NCI-H2081 (cell line): ENCODE measurements at places on chromosomes 5 and 9.

- no peak for DNase-seq
Observed at GRCh38 chr9:115137526-115137925, 19.6 kb upstream of the TNC start.

GRCh38 chr9:114655689-114656088 is 1.9 kb downstream of the TEX53 start:
- no peak for DNase-seq

- DNase-seq: no peak
Observed at GRCh38 chr9:111108946-111109345, 70.7 kb upstream of the LPAR1 start.

- DNase-seq: no peak
Observed at GRCh38 chr9:3912817-3913216, 387.0 kb upstream of the RFX3 start.

DNA sequence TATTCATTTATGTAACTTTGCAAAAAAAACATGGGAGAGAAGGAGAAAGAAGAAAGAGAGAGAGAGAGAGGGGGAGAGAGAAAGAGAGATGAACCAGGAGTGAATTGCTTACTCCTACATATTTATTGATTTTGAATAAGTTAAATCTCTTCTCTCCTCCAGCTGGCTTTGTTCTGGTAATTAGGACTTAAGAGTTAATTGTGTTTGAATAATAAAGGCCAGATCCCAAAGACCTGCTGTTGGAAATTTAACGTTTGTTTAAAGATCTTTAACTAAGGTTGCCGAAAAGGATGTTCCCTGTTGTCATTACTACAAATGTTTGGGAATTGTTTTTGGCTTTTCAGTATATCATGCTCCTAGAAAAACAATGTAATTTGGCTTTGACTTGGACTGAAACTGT is 473.0 kb downstream of the TUSC1 start:
- DNase-seq: no peak

DNA sequence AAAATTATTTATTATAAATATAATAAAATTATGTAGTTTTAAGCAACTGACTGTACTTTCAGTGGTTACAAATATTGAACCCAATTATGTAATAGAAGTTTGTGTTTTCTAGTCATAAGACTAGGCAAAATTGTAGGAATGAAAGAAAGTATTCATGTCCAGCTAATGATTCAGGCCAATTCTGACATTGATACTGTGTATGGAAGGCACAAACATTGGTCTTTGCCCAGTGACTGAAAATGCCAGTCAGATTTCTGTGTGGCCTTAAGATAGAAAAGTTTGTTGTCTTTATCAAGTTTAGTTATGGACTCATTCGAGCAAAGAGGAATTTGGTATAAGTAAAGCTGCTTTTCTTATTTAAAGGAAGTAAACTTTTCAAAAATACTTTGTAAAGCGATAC is 60.3 kb downstream of the SLC12A2 start:
- DNase-seq: no peak

GRCh38 chr5:55582256-55582655 is 47.5 kb upstream of the PLPP1 start:
- DNase-seq: no peak

DNA sequence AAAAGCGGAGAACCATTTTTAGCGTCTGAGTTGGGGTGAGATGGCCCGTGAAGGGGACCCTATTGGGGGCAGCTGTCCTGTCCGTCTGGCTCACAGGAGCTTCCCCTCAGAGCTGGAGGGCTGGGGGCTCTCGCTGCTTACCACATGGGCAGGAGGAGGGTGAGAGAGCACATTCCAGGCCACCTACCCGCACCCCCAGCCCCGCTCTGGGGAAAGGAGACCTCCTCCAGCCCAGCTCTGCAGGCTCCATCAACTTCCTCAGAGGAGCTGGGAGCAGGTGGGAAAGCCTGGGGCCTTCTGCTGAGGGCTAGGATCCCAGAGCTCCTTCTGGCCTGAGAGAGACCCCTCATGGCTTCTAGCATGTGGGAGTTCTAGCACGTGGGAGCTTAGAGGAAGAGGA is 27.1 kb upstream of the SPTLC1 start:
- DNase-seq: no peak

- no peak for DNase-seq
Observed at GRCh38 chr9:113511856-113512761, 48.6 kb downstream of the RGS3 start.

DNA sequence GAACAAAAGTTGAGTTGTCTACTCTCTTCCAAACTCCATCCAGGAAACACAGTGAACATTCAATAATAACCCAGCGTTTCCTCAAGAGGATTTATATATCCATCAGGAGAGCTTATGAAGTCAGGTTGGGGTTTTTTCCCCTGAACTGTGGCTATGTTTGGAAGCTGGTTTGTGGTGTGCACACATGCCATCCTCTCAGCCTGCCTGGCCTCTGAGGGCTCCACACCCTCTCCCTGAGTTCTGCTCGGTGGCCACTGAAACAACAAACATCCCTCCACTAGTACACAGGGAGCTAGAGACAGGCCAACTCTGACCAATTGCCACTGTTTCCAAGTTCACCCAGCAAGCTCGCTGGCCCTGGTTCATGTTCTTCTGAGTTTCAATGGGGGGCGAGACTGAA is 35.7 kb downstream of the SMIM23 start:
- no peak for DNase-seq

GRCh38 chr9:89442501-89442978 is 55.4 kb downstream of the SEMA4D start:
- DNase-seq: no peak

- no peak for DNase-seq
Observed at GRCh38 chr9:127421057-127421456, 3.1 kb upstream of the ZNF79 start.

GRCh38 chr9:137458194-137459151 is 661 bp downstream of the NSMF start:
- DNase-seq: peak; percentile 65

- no peak for DNase-seq
Observed at GRCh38 chr9:107067739-107068416, 204.9 kb downstream of the ZNF462 start.

DNA sequence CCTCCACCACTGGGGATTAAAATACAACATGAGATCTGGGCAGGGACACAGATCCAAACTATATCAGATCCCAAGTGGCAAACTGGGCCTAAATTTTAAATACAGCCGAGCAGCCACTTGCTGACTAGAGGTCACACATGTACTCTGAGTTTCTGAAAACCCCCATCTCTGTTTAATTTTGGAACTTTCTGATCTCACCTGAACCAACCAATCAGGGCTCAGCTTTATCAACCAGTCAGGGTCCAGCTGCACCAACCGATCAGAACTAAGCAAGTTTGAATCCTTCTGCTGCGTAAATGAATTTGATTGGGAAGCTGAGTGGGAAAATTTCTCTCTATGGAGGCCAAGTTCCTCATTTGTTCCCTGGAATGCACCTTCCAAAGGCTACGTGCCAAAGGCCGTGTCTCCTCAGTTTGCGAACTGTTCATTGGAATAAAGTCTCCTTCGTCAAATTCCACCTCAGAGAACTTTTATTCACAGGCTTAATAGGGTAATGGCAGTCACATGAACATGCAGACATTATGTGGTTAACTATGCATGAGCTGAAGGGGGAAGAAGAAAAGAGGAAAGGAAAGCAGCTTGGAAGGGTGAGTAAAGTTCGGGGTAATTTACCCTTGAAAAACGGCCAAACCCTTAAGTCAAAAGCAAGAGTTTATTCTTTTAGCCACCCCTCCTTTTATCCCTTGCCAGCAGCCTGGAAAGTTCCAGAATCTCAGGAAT is 3.7 kb downstream of the CD180 start:
- DNase-seq: no peak

- DNase-seq: no peak
Observed at GRCh38 chr9:109164042-109164441, 3.0 kb downstream of the FRRS1L start.

DNA sequence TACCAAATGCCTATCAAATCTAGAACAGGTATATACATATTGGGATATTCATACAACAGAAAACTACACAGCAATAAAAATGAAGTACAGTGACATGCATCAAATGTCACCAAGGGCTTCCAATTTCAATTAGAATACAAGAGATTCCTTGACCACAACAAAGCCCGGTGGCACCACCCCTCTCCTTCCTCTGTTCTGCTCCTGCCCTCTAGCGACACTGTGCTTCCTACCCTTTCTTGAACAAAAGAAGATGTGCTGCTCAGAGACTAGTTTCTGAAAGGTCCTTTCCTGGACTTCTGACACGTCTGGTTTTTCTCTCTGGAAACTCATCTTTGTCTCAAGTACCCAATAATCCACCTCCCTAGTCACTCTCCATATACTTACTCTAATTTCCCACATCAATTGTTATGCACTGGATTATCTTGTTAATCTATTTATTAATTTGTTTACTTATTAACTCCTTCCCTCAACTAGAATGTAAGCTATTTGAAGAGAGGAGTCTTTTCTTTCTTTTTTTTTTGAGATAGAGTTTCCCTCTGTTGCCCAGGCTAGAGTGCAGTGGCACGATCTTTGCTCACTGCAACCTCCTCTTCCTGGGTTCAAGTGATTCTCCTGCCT is 70.4 kb upstream of the CTSV start:
- DNase-seq: no peak
